Stimulated activated CD4-positive, alpha-beta T cell treated with anti-CD3 and anti-CD28 coated beads, TNF-alpha, amount 100 ng/mL, for 4 hours (primary cell): ENCODE measurements at places on chromosomes 4 and X.

DNA sequence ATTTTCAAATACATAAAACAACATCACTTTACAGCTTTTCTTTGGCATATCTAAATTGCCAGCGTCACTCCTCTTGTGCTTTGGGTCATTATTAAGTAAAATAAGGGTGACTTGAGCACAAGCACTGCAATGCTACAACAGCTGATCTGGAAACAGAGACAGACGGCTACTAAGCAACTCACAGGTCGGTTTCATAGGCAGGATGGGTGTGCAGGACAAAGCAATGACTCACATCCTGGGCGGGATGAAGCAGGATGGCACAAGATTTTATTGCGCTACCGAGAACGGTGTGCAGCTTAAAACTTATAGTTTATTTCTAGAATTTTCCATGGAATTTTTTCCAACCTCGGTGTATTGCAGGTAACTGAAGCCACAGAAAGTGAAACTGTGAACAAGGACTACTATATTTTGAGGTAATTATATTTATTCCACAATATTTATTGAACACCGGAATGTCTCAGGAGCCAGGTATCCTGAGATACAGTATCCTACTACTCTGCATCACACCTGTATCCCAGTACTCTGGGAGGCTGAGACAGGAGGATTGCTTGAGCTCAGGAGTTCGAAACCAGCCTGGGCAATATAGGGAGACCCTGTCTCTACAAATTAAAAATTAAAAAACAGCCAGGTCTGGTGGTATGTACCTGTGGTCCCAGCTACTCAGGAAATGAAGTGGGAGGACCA, 215.5 kb downstream of the APBB2 start:
- DNase-seq = no peak

DNA sequence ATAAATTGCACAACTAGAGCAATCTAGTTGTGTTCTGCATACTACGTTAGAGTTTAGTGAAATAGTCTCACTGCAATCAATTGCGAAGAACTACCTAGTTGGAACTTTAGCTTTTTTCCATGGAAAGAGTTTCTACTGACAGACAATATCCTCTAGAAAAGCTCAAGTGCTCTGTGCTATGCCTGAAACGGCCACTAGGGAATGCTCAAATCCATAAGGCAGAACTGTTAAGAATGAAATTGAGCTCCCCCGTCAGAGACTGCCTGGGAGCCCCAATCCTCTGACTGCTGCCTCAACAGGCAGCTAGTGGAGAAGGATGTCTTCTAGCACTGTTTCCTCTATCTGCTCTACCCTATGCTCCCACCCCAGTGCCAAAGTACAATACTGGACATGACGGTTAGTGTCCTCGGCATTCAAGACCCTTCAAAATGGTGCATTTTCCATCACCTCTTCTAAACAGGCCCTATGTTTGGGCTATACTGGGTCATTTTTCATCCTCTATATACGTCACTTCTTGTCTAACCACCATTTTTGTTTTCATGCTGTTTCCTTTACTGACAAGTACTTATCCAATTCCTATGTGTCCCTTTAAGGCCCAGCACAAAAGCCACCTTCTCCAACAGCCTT, 35.3 kb downstream of the FRMD7 start:
- peak; percentile 6 for DNase-seq

- DNase-seq = no peak
Observed at GRCh38 chrX:10176121-10177003, 19.6 kb downstream of the CLCN4 start.

DNA sequence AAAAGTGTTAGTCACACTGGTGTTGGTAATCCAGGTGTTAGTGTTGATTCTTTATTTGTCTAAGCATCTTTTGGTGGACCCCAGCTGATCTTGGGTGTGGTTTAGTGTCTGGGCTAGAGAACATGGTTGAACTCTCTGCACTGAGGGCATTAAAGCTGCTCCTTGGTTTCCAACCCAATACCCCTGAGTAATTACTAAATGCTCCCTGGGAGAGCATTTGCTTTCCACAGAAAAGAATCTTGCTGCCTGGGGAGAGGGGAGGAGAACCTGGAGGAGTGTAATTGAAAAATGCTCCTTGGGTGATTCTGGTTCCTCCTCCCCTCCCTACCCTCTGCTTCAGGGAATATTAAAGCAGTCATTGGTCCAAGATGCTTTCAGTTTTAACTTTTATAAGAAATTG, 3.1 kb downstream of the GUCY1B1 start:
- no peak for DNase-seq

- DNase-seq = no peak
Observed at GRCh38 chrX:22278375-22278774, 5.7 kb downstream of the CBLL2 start.

DNA sequence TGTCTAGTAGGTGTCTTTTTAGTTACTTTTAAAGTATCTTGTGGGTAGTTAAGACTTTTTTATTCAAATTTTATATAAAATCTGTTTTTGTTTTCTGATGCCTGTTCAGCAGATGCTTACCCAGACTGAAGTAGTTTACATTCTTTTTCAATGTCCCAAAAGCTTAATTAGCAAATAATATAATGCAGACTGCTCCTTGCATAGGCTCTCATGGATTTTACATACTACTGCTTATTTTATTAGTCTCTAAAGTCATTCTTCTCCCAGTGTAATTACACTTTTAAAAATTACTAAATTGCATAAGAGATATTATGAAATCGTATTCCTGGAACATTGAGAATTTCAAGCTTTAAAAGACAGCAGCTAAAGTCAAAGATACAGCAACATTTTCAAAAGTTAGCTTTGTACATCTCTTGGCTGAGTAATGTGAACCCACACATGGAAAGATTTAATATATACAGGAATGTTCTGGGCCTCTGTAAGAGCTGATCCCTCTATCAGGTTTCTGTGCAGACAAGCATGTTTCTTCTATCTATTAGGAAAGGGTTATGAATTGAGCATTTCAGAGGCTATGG, 148.4 kb upstream of the SPRY1 start:
- DNase-seq = no peak

GRCh38 chr4:1598206-1599025, 85.7 kb downstream of the FAM53A start:
- no peak for DNase-seq

GRCh38 chr4:68271851-68272357, 26.4 kb upstream of the TMPRSS11B start:
- no peak for DNase-seq

GRCh38 chrX:97639526-97639925, 755.8 kb downstream of the RPA4 start:
- DNase-seq = no peak

- DNase-seq = no peak
Observed at GRCh38 chr4:76306882-76307659, 538 bp downstream of the STBD1 start.

DNA sequence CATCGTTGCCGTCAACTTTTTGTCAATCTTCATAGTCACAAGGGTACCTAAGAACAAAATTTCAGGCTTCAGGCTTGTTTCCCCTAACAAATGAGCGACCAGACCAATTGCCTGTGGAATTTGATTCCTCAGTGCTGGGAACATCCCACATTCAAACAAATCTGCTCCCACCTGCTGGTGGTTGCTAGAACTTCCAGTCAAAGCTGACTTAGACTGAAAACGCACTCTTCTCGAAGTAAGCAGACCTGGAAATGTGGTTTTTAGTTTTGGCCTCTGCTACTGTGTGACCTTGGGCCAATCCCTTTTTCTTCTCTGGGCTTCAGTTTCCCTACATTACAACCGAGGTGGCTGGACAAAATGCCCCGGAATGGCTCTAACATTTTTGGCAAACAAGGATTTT, 1.8 kb upstream of the GABRQ start:
- DNase-seq = no peak

GRCh38 chrX:50768801-50769200, 45.2 kb downstream of the SHROOM4 start:
- no peak for DNase-seq

- no peak for DNase-seq
Observed at GRCh38 chrX:34063616-34064015, 68.5 kb downstream of the FAM47A start.

DNA sequence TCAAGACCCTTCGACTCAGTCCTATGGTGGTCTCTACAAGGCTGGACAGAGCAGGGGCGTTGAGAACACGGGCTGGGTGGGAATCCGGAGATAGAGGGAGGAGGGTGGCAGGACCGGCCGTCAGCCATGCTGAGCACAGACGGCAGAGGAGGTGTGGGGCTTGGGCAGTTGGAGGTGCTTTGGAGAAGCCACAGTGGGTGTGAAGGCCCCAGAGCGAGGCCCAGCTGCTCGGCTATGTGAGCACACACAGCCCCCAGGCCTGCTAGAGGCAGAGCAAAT, 4.2 kb downstream of the PDE6B start:
- no peak for DNase-seq

DNA sequence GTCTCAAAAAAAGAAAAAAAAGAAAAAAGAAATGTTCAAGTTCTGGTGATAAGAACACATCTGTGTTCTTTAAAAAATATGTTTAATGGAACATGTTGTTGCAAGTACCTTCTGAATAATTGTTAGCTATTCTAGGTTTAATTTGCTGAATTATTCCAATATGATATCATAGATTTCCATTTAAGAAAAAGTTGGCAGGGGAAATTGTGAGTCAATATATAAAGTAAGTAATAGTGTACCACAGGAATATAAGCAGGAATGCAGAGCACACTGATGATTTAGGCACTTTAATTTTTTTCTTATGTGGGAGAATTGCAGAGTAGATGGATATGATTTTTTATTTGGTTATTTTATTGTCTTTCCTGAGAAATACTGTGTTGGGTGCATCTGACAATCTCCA, 190.7 kb downstream of the RPA4 start:
- no peak for DNase-seq

- no peak for DNase-seq
Observed at GRCh38 chr4:83536362-83537272, 709 bp downstream of the GPAT3 start.

GRCh38 chr4:11297201-11297600, 131.5 kb downstream of the HS3ST1 start:
- no peak for DNase-seq

DNA sequence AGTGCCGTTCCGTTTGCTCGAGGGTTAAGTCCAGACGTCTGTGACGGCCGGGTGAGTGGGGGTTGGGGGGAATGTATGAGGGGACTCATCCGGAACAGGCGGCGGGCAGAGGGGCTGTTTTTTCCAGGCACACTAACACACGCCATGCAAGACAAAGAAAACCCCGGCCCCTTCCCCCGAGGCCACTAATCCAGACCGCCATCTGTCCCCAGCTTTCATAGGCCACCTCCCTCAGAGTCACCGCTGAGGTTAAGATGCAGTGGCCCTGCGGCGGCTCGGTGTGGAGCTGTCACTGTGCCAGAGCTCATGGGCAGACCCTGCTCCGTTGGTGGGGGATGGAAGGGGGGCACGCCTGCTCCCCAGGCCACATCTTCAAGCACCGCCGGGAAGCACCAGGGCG, 34.1 kb downstream of the SORCS2 start:
- DNase-seq = no peak

- DNase-seq = no peak
Observed at GRCh38 chrX:37000140-37000539, 8.0 kb upstream of the FAM47C start.

- no peak for DNase-seq
Observed at GRCh38 chr4:55116450-55116849, 8.9 kb downstream of the KDR start.

DNA sequence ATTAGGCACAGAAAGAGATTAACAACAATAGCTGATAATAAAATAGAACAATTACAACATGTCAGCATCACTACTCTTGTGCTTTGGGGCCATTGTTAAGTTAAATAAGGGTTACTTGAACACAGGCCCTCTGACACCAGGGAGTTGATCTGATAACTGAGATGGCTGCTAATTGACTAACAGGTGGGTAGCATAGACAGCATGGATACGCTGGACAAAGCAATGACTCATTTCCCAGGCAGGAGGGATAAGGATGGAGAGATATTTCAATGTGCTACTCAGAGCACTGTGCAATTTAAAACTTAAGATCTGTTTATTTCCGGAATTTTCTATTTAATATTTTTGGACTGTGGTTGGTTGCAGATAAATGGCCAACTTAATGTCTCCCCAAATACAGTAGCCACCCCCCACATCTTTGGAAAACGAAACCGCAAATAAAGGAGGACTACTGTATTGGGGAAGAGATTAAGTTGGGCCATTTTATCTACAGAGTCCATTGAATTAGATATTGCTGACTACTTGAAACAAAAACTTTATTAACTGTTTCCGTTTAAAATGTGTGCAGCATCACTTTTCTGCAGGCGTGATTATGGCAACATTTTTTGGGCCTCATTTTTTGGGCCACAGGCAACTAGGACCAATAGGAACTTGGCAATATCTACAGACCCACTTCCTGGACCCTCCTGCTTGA, 200.6 kb upstream of the KLF3 start:
- DNase-seq = no peak

DNA sequence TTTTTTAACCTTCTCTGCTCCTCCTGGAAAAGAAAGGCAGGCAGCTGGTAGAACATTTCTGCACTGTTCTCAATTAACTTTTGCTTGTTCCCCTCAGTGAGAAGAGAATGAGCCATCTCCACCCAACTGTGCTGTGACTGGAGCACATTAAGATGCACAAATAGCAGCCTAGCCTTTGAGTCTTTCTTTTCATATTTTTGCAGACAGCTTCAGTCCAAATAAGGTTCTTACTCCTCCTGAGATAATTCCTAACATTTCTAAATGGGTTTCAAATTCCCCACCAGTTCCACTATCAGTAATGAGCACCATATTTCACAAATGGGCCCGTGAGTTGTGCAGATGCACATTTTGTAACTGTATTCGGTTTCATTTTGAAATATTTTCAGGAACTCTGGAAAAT, 118.6 kb downstream of the SPCS3 start:
- no peak for DNase-seq

DNA sequence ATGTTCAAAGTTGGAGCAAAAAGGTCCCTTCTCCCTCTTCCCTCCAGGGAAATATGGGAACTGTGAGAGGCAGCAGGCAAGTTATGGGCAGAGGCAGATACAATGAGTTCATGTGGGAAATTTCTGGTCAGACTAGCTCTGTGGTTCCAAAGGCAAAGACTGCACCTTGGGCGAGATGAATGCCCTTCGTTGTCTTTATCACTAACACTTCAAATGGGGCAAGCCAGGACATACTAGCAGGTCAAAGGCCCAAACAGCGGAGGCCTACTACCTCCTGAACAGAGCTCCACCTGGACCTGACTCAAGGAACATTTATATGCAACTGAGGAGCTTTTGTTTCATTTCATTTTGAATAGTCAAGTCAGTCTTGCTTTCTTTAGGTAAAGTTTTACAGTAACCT, 29.0 kb downstream of the SRPX2 start:
- no peak for DNase-seq

DNA sequence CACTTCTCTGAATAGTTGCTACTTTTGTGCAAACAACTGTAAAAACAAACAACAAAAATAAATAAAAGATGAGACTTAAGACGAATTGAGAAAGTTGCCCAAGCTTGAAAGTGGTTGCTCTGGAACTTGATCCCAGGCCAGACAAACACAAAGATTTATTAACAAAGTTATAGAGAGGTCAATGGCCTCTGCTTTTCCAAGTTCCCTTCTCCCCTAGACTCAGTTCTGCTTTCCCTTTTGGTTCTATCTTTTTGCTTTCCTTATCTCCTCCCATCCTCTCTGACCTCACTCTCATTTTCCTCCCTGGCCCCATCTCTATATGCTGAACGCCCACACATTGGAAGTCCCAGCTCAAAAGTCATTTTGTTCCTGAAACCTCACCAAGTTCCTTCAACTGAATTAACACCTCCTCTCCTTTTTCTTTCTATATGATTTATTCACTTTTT, 82.7 kb downstream of the MXRA5 start:
- DNase-seq = no peak
